ENCODE measurements at places on chromosomes 3 and 15.

DNA sequence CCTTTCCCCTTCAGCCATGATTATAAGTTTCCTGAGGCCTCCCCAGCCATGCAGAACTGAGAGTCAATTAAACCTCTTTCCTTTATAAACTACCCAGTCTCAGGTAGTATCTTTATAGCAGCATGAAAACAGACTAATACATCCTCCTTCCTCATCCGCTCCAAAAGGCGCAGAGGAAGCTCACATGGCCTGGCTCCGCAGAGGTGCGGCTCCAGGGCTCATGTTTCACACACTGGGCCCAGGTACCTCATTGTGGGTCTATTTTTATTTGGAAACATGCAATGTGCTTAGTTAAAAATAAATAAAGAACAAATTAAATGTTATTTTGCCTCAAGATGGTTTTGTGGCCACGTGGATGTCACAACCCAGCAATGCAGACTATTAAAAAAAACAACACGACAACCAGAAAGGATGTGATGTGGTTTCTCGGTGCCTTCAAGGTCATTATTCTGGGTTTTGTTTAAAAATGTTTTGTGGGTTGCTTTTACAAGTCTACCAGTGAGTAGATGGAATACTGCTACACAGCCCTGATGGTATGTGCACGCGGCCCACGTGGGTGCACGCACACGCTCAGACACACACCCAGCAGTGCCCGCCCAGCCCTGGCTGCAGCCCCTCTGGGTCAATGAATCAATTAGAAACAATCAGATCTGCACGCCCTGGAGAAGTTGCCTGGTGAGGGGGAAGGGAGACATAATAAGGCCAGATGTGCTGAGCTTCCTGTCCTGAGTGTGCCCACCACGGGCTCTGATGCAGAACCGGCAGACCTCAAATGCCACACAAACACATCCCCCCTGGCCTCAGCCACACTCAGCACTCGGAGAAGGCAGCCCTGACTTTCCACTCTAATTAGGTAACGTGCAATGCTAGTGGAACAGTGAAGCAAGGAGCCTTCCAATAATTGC lies 140.1 kb downstream of the ADAMTS17 start:
- peak; percentile 6 for DNase-seq

DNA sequence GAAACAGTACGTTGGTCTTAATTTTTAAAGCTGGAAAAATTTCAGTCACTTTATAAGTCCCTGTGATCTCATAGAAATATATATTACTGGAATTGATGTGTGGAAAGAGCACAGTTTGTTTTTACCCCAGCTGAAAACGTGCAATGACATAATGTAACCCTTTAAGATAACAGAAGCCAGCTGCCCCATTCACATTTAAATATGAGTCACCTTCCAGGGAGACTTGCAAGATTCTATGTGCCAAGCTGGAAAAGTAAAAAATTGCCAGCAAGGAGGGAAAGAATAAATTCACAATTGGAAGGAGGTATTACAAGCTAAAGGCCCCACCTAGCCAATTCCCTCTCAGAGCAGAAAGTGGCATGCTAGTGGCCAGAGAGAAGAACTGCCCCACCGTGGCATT lies 50.2 kb downstream of the SAMMSON start:
- DNase-seq = no peak

DNA sequence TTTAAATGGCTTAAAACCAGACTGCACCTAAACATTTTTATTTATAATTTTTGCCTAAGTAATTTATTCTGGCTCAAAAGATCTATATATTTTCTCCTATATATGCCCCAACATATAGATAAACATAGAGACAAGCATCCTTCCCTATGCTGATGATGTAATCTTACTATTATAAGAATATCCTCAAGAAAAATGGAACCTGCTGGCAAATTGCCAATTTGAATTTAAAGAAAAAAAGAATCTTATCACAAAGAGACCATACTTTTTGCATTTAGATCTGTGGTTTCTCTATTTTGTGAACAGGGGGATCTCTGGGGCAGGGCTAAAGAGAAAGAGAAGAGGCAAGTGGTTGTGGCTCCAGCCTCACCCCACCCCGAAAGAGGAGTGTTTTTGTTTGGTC lies 107.2 kb upstream of the CMC1 start:
- no peak for DNase-seq

- no peak for DNase-seq
Measured at GRCh38 chr15:58336161-58336560, 95.6 kb upstream of the LIPC start.

- no peak for DNase-seq
Measured at GRCh38 chr15:101439920-101440319, 49.6 kb downstream of the PCSK6 start.

DNA sequence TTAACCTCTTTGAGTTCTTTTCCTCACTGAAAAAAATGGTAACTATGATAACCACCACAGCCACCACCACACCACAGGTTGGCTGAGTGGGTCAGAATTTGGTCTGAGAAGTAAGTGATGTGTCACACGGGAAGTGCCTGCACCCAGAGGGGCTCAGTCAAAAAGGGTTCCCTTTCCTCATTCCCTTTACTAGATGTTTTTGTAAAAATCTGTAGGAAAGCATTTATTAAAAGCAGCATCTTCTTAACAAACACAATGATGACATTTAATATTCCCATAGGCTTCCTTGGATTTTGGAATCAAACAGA lies 23.2 kb downstream of the CFAP92 start:
- no peak for DNase-seq
